ENCODE measurements at places on chromosomes 5 and 9.

DNA sequence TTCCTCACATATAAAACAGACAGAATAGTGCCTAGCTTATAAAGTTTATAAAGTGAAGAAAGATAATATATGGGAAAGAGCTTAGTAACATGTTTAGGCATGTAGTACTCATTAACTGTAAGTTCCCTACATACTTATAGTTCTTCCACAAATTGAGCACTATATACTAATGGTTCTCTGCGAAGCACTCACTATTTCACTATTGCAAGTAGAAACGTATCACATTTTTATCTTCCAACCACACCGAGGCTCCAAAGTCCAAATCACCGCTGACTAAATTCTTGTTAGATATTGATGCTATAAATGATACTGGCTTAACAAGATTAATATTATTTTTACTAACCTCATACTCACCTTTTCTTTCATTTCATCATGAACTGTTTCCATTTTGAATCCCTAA is 61.0 kb downstream of the FBXW11 start:
- no peak for DNase-seq

- no peak for DNase-seq
Measured at GRCh38 chr9:101848485-101848919, 110.1 kb upstream of the GRIN3A start.

DNA sequence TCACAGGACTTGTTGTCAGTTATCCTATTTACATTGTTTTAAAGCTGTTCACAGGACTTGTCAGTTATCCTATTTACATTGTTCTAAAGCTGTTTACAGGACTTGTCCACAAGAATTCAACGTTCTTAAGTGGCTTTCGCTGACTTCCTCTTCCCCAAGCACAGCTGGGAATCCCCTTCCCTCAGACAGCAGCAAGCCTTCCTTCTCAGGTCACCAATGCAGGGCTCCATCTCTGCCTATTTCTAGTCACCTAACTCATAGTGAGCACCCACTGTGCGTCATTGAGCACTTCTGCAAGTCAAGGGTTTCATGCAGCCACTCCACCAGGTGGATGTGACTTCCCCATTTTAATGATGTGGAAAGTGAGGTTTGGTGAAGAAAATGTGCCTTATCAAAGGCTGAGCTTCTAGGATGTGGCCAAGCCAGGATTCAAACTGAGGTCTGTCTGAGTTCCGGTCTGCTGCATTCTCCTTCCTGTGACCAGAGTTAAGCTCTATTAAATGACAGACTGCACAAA is 109.8 kb upstream of the ZNF462 start:
- no peak for DNase-seq

DNA sequence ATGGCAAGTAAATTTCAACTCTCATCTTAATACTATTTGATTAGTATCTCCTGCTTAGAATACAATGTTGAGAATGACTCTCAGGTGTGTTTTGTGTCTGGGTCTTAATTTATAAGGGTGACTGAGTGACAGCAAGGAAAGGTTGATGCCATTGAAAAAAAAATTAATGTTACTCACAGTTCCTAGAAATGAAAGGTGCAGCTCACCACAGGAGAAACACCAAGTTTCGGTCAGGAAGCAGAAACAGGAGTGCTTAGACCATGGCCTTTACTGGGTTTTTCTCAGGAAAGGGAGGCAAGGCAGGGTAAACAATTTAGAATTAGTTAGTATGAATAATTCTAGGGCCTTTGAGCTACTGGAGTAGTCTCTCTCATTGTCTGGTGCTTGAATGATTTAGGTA is 159.2 kb upstream of the C9orf72 start:
- DNase-seq: no peak

DNA sequence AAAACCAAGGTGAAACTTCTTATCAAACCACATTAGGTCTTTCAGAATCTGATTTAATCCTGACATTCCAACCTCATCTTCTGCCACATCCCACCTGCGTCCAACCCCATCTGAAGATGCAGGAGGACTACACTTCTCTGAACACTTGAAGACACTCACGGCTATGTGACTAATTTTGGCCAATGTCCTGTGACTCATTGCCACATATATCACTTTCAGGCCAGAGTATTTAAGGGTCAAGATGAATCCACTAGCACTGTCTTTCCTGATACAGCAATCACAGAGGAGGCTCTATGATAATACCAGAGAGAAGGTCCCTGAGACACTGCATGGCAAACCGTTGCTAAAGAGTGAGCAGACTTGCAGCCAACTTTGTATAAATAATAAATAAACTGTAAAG is 323.4 kb downstream of the NR2F1-AS1 start:
- DNase-seq: no peak

DNA sequence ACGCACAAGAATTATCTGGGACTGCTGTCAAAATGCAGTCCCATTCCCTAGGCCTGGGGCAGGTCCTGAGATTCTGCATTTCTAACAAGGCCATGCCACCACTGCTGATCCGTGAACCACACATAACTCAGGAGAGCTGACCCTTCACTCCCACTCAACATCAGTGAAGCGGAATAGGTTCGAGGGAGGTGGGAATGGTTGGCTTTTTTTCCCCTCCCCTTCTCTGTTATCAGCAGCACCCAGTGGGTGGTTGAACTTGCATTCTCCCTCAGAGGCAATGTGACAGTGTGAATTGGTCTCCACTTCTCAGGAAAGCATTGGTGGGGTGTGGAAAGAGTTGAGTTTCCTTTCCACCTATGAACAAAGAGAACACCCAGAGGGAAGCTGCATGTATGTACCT is 344.3 kb downstream of the GADD45G start:
- DNase-seq: no peak

- no peak for DNase-seq
Measured at GRCh38 chr9:18331310-18331684, 142.7 kb upstream of the ADAMTSL1 start.

GRCh38 chr5:98163796-98164493 is 609.5 kb upstream of the RGMB start:
- DNase-seq: no peak

GRCh38 chr9:125913551-125913950 is 166.4 kb downstream of the PBX3 start:
- DNase-seq: no peak

- no peak for DNase-seq
Measured at GRCh38 chr5:134140530-134141201, 26.2 kb downstream of the TCF7 start.

DNA sequence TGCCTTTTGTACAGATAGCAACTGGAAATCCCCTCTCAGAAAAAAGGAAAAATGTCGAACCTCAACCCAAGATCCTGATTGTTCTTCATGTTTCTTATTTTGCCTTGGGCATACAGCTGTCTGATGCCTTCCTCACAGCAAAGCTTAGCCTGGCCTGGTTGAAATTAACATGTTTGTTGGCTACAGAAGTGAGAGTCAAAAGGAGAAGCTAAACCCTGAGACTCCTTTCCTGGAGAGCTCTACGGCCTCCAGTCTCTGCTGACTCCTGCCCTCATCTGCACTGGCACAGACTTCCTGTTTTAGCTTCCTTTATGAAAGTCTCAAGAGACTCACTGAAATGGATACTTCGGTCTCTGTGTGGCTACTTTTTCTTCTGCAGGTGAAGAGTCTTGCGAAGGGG is 186.7 kb downstream of the PARP8 start:
- no peak for DNase-seq

DNA sequence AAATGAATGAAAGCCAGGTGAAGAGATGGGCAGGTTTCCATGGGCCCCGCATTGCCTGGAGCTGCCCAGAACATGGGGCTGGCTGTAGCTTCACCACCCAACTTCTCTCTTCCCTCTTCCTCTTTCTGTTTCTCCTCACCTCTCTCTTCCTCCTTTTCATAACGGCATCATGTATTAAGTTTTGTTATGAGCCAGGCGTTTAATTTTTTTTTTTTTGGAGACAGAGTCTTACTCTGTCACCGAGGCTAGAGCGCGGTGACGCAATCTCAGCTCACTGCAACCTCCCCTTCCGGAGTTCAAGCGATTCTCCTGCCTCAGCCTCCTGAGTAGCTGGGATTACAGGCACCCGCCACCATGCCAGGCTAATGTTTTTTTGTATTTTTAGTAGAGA is 13.0 kb upstream of the SPINK4 start:
- no peak for DNase-seq

GRCh38 chr9:76650692-76651091 is 113.5 kb upstream of the PCA3 start:
- no peak for DNase-seq

DNA sequence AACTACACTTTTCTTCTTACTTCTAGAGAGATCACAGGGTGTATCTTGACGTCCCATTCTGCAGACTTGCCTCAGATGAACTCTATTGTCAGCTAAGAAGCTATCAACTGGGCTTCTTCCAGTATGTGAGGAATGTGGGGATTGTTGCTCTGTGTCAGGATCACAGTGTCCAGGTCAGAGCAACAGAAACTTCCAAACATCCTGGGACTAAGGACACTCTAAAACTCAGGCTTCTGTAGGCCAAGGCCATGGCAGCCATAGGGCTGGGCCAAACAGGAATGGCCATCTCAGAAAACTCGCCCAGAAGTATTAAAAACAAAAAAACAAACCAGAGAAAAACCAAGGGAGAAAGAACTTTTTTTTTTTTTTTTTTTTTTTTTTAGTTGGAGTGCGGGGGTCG is 210.0 kb upstream of the CLINT1 start:
- no peak for DNase-seq

GRCh38 chr9:13479096-13479495 is 199.6 kb upstream of the MPDZ start:
- DNase-seq: no peak

DNA sequence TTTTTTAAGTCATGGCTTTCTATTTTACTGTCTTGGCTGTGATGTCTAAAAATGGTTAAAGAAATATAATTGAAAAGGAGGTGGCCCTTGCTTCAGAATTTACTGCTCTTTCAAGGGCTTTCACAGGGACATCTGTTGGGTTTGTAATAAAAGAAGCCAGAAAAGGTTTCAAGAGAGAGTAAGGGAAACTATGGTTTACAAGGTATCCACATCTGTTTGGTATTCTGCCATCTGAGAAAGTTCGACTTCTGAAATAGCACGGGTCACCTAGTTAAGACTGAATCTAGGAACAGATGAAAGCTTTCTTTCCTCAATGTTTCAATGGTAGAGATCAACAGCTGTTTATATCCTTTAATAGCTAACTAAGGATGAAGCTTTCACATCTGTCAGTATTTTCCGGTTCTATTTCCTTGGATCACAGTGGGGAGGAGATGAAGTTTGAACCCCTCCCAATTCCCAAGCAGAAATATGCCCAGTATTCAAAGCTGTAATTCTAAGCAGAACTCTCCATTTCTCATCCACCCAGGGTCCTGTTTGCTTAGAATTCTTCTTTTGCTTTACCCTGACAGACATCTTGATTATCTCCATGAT is 72.8 kb upstream of the IFNK start:
- DNase-seq: no peak

DNA sequence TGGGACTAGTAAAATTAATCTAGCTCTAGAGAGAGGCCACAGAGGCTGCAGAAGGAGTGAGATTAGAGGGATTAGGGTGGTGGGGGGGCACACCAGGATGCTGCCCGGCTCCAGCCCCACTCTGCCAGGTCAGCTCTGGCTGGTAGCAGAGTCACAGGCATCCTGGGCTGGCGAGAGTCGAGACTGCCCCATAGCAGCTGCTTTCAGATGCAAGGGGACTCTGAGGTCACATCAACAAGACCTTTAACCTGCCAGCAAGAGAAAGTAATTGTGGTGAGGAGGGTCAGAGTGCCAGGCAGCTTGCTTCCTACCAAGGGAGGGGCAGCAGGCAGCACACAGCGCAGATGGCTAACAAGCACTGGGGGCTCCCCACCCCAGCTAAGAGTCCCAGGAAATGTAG is 7.5 kb downstream of the EPB41L4B start:
- DNase-seq: no peak

DNA sequence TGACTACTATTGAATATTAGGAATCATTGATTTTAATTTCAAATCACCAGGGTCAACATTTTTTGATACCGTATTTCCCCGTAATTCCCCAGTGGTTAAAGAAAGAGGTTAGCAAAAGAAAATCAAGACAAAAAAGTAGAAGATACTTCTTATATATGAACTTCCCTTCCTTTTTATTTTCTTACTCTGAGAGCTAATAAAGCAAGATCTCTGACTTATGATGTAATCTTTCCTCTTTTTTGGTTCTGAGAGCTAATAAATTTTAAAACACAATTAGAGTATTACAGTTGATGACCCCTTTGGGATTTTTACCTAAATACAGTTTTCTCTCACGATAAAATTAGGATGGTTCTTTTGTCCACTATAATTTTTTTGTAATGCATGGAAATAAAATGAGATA is 9.2 kb upstream of the FYB1 start:
- no peak for DNase-seq

GRCh38 chr9:90927496-90927895 is 125.9 kb downstream of the SYK start:
- no peak for DNase-seq

DNA sequence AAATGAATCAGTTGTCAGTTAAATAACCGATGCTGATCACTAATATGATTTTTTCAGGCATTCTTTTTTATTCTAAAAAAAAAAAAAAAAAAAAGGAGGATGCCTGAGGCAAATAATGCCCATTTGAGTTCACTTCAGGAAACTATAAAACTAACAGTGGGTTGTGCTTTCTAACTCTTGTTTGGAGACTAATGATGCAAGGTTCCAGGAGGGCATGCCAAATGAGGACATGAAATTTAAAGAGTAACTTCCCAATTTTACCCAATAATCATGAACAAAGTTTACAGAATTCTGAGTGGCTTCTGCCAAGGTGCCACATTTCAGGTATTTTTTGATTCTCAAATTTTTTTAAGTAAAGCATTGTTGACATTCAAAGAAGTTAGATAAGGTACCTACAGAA is 41.0 kb downstream of the CEP120 start:
- no peak for DNase-seq

DNA sequence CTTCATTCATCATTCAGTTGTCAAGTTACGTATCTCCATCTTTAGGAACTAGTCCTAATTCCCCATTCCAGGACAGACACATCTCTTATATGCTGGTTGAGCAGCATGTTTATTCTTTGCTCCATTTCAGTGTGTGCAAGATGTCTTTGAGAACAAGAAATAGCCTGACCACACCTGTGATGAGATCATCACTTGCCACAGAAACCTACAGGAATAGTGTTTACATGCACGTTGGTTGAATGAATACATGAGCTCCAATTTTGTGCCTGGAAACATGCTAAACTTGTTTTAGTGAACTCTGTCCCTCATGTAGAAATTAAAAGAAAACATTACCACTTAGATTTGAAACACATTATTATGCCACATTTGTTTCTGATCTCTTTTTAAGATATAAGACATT is 489.1 kb downstream of the CDH18 start:
- DNase-seq: no peak

GRCh38 chr5:40278881-40279280 is 400.8 kb upstream of the PTGER4 start:
- DNase-seq: no peak

Measured in stimulated activated CD4-positive, alpha-beta T cell treated with anti-CD3 and anti-CD28 coated beads, TNF-alpha, amount 100 ng/mL, for 4 hours (primary cell).